ENCODE measurements at places on chromosomes 6 and 20.
A peak's percentile ranks its signal among the peaks of the same experiment; 100 is the strongest.

DNA sequence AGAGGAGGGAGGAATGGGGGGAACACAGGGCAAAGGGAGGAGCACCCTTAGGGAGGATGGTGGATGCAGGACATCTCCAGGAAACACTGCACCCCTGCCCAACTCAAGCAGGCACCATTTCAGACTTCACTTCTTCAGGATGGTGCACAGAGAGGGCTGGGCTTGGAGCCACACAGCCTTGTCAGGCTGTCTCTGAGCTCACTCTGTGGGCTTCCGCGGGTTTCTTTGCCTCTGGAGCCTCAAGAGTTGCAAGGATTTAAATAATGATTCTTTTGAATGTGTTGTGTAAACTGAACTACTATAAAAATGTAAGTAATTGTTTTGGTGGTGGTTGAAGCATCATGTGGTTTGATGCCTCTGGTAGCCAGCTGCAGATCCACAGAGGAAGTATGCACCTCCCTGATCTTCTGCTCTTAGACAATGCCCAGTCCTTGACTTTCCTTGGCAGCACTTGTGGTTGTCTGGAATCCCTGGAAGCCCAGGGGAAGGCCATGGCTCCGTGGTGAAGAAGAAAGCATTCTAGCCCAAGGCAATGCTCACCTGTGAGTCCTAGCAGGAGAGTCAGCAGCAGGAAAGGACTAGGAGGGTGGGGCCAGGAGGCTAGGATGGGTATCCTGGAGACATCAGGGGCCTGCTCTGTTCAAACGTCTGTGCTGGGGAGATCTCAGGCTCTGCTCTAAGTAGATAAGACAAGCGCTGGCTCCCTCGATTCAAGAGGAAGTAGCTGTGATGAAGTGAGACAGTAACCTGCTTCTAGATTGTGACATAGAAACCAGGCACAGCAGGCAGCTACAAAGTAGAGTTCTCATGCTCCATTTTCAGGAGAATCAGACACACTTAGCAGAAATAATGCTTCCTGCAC is 50.2 kb upstream of the SIRPG start:
- no peak for DNase-seq

GRCh38 chr6:8468552-8469356 is 33.4 kb upstream of the SLC35B3 start:
- DNase-seq, result no peak

GRCh38 chr6:25927756-25928216 is 2.7 kb downstream of the SLC17A2 start:
- no peak for DNase-seq

DNA sequence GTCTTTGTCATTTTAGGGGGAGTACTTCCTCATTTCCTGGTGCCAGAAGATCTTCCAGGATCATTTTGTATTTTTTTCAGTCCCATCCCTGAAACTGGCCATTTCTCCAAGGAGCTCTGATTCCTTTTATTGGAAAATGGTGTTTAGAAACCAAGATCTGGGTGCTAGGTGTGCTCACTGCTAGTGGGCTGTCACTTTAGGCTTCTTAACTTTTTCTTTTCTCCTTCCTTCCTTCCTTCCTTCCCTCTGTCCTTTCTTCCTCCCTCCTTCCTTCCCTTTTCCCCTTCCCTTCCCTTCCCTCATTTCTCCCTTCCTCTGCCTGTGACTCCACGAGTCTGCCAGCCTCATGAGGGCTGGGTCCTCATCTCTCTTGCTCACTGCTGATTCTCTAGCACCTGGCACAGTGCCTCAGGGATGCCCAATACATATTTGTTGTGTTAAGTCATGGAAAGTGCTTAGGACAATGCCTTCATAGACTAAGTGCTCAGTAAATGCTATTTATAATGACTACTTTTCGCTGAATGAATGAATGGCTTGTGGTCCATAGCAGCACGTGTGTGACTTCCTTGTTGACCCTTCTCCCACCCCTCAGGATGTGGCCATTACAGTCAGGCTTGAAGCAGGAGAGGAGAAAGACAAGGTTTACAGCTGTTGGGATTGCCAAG is 36.9 kb downstream of the APCDD1L start:
- DNase-seq, result no peak

GRCh38 chr6:61622601-61623000 is 663.4 kb downstream of the KHDRBS2 start:
- DNase-seq, result no peak

GRCh38 chr20:3326779-3327521 is 80.5 kb downstream of the DNAAF9 start:
- no peak for DNase-seq

DNA sequence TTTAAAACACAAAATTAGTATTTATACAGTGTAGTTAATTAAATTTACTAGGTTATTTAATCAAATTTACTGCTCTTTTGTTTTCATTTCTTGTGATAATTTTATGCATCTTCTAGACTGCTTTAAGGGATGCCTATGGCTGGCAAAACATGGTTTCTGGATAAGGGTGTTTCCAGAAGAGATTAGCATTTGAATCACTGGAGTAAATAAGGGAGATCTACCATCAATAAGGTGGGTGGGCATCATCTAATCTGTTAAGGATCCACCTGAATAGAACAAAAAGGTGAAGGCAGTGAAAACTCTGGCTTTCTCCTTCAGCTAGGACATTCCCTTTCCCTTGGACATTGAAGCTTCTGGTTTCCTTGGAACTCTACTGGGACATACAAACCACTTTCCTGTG is 146.2 kb upstream of the LAMA2 start:
- DNase-seq, result no peak

DNA sequence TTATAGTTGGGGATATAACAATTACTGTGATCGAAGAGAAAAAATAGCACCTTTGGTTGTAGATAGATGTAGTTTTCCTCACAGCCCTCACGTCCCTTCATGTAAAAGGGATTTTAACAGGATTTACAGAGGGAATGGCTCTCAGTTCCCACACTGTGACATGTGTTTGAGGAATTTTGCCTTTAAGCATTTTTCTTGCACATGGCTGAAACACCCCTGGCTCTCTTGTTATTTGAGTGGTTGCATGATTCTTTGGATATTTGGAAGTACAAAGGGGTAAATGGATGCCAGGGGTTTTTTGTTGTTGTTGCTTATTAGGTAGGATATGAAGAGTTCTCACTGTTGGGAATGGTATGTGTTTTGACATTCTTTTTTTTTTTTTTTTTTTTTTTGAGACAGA is 48.2 kb downstream of the JAG1 start:
- DNase-seq, result no peak

DNA sequence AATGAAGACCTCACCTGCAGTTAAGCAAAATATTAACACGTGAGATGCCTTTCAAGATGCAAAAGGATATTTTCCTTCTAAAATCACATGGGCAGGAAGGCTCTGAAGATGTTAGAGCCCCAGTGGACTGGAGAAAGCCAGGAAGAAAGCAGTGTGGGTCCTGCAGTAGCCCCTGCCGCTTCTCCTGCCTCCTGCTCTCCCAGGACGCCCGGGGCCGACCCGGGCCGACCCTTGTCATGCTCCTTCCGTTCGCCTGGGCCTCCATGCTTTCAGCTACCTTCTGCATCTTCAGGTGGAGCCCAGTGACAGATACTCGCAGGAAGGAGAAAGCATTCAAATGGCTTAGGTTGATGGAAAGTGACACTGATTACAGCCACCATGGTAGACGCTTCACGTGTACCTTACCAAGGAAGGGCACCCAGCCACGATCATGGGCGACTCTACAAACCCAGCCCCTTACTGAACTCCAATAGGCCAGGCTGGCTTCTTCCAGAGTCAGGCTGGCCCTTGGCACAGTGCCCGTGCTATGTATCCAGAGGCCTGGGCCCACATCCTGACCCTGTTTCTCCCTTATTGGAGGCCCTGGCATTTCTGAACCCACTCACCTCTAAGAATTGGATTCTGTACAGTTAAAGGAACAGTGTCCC is 69.0 kb downstream of the TCP11 start:
- no peak for DNase-seq

DNA sequence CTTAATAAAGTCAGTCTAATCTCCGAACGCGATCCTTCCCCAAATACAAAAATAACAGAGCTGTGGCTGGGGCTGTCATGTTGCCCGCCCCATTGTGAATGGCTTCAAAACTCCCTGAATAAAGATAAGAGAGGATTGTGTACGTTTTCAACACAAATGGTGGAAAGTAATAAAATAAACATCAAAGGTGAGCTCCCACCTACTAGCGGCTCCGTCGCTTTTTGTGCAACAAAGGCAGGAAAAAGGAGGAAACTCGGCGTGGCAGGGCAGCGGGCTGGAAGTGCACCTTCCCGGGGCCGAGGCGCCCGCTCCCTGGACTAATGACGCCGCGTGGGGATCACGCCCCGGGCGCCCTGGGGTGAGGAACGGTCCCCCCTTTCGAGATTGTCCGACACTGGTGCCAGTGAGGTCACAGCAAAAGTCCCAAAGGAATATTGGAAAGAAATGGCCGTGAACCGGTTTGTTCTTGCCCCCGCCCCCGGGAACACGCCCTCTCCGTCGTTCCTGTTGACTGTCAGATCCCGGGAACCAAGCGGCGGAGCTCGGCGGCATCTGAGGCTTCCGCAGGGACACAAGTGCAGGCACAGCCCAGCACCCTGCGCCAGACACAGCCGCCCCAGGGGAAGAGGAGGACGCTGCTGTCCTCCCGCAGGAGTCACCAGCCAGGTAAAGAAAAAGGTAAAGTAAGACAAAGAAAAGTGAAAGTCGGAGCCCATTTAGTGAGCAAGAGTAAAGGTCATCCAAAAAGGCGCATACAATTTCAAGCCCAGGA is 1.1 kb upstream of the FOXQ1 start:
- DNase-seq, result no peak

GRCh38 chr20:5971203-5971602 is 20.8 kb downstream of the MCM8 start:
- no peak for DNase-seq

DNA sequence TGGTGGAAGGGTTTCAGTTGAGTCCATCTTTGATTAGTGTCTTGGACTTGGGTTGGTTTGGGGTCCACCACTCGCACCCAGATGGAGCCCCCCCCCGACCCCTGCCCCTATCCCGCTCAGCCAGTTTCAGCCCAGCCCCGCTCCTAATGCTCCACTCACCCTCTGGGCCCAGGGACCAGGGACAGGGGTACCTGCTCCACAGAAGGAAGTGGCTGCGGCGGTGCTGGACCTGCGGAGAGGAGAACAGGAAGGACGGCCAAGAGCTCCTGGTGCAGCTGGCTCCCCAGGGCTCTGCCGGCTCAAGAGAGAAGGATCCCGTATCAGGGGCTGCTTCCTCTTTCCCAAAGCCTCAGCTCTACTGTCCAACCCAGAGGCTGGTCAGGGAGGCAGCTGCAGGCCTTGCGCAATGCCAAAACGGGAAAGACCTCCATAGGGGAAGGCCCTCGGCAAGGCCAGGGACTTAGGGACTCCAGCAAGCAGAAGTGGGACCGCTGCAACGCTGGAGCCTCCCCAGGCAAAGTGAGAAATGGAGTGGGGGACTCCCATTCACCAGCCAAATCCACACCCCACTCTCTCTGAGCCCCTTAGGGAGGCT is at the start of gene SIGLEC1:
SIGLEC1 (minus strand) TSS at position 322 of the 595 bp plus-strand sequence. CDS start 5,472 bp downstream, outside the sequence.
- no peak for DNase-seq

GRCh38 chr6:68741501-68742386 is 106.7 kb downstream of the ADGRB3 start:
- no peak for DNase-seq

GRCh38 chr6:42818878-42819277 is 37.0 kb downstream of the BICRAL start:
- DNase-seq, result no peak

DNA sequence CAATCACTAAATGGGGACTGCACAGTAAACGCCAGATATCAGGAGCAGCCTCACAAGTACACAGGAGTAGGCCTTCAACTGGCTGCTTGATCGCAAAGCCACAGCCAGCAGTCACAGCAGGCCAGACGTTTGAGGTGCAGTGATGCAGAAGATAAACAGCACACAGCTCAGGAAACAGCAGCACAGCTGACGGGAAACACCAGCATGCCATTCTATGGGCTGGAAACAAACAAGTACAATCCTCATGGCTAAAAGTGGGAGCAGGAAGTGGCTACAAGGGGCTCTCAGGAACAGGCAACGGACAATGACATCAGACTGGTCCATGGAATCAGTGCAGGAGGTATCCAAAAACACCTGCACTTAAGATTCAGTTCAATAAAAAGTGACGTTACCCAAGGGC is 111.0 kb downstream of the DTNBP1 start:
- DNase-seq, result no peak

DNA sequence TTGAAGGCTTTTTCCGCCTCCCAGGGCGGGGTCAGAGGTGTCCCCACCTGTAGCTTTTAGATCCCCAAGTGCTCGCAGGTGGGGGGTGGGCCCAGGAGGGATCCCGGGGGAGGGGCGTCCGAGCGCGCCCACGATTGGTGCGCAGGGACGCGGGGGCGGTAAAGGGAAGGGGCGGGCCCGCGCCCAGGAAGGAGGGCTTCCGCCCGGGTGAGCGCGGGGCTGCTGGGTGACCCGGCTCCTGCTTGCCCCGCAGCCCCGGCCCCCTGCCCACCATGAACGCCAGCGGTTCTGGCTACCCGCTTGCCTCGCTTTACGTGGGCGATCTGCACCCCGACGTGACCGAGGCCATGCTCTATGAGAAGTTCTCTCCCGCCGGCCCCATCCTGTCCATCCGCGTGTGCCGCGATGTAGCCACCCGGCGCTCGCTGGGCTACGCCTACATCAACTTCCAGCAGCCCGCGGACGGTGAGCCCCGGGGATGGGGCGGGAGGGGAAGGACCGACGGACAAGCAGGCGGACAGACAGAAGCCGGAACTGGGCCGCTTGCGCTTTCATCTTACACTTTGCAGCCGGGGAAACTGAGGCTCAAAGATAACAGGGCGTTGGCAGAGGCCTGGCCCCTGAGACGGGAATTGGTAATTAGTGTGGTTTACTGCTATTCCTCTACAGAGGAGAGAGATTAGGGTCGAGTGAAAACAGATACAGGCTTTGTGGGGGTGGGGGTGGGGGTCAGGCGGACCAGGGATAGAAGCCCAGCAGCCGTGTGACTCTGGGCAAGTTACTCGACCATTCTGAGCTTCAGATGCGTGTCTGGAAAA is at the start of gene PABPC1L:
PABPC1L (plus strand) TSS at position 189 of the 818 bp plus-strand sequence; CDS start at position 273, 84 bp downstream.
- peak; percentile 33 for DNase-seq

GRCh38 chr6:37021356-37022129 is 16.1 kb downstream of the FGD2 start:
- DNase-seq, result no peak

- no peak for DNase-seq
Measured at GRCh38 chr6:122048570-122048969, 350.9 kb upstream of the HSF2 start.

DNA sequence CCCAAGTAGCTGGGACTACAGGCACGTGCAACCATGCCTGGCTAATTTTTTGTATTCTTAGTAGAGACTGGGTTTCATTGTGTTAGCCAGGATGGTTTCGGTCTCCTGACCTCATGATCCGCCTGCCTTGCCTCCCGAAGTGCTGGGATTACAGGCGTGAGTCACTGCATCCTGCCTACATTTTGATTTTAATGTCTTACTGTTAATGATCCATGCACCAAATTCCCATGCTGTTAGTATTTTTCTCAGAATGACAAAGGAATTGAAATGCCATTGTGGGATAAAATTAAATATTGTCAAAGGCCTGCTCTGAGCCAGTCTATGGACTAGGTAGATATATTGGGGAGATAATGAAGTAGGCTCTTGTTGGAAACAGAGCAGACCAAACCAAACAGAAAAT is 28.2 kb downstream of the CBFA2T2 start:
- DNase-seq, result no peak

- DNase-seq, result no peak
Measured at GRCh38 chr20:24318569-24319352, 150.7 kb upstream of the SYNDIG1 start.

GRCh38 chr6:1515280-1515679 is 94.4 kb upstream of the FOXC1 start:
- DNase-seq, result no peak

GRCh38 chr6:3915076-3915791 is 66.1 kb downstream of the FAM50B start:
- DNase-seq, result no peak

- DNase-seq, result no peak
Measured at GRCh38 chr6:169803816-169804340, 52.5 kb downstream of the ERMARD start.

Data from NCI-H2107 (cell line).